ENCODE measurements at places on chromosomes 13 and 19.
A peak's percentile ranks its signal among the peaks of the same experiment; 100 is the strongest.

DNA sequence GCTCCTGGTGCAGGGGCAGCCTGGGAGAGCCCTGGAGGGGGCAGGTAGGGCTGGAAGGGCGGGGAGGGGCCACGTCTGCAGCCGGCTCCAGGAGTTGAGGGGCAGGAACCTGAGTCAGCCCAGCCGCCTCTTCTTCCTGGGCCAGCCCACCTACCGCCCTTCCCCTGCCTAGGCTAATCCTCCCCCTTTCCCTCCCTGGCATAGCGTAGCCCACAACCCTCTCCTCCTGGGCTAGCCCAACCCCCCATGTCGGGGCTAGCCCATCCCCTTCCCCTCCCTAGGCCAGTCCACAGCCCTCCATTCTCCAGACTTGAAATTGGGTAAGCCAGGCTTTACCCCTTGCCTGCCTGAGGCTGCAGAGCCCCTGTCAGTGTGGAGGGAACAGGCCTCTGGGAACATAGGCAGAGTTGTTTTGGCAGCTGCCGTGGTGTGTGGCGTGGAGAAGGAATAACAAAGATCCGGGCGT is 20.6 kb upstream of the WDR18 start:
- no peak for DNase-seq

DNA sequence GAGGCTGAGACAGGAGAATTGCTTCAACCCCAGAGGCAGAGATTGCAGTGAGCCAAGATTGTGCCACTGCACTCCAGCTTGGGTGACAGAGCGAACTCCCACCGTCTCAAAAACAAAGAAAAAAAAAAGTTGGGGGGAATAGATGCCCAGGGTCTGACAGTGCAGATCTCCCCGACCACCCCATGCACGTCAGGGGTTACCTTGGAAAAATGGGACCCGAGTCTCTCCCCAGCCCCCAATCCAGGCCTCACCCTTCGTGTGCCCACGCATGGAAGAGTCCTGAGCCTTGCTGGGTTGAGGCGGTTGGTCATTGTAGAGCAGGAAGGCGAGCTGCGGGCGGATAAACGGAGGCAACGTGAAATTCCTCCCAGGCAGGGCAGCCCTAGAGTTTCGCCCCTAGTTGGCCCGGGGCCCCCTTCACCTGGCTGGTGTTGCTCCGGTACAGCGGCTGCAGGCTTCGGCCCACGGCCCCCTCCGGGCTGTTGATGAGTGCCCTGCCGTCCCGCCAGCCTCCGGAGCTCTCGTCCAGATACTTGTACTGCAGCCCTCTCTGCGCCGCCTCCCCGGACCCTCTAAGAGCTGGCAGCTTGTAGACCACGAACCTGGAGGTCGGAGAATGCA is 588 bp downstream of the DNASE2 start:
- no peak for DNase-seq

GRCh38 chr13:43128504-43128961 is 105.1 kb downstream of the DNAJC15 start:
- no peak for DNase-seq

- no peak for DNase-seq
Observed at GRCh38 chr19:34961775-34962686, 2.0 kb downstream of the ZNF792 start.

- DNase-seq, result peak; percentile 91
Observed at GRCh38 chr19:57103573-57104277, 16.1 kb upstream of the USP29 start.

DNA sequence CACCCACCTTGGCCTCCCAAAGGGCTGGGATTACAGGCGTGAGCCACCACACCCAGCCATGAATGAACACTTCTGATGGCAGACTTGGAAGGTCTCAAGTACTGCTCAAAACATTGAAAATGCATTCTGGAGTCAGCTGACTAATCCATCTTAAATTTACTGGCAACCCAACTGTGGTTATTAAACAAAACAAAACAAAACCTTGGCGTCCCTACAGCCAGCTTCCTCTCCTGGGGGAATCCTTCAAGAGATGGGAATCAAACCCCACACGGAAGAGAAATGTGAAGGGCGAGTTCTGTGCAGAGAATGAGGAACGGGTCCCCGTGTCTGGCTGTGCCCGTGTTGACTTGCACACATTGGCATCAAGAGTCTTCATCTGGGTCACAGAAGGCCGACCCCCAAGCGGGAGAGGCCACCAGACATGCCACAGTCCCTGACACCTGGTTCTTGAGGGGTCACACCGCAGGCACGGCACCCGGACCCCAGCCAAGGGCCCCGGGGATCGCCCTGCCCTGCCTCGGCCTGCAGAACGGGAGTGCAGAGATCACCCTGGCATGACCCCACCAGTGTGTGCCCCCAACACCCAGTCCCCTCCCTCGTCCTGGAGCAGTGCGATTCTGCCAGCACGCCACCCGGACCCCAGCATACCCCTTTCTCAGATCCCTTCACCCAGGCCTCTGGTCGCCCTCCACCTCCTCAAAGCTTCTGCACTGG is 3.2 kb downstream of the MAP2K2 start:
- DNase-seq, result peak; percentile 30

- no peak for DNase-seq
Observed at GRCh38 chr13:107512551-107512950, 702.8 kb downstream of the LIG4 start.

GRCh38 chr13:76965759-76966421 is 17.6 kb downstream of the ACOD1 start:
- DNase-seq, result peak; percentile 91

DNA sequence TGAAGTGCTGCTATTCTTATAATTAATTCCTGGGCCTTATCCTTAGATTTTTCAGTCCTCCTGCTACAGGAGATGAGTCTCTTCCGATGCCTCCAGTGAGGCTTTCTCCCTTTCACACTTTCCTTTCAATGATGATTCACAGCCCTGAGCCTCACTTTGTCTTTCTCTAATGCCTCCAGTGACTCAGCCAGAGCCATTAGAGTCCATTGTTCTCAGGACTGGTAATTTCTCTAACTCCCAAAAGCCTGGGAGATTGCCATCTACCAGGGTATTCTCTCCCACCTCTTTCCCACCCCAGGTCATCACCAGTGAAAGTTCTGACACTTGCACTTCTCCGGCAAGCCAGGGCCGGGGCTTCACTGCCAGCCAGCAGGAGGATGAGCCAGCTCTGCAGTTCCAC is 49.6 kb upstream of the ARGLU1 start:
- peak; percentile 17 for DNase-seq

- DNase-seq, result no peak
Observed at GRCh38 chr19:7729831-7730285, 2.1 kb downstream of the CLEC4G start.

GRCh38 chr19:43569657-43570056 is 5.7 kb downstream of the XRCC1 start:
- DNase-seq, result no peak

DNA sequence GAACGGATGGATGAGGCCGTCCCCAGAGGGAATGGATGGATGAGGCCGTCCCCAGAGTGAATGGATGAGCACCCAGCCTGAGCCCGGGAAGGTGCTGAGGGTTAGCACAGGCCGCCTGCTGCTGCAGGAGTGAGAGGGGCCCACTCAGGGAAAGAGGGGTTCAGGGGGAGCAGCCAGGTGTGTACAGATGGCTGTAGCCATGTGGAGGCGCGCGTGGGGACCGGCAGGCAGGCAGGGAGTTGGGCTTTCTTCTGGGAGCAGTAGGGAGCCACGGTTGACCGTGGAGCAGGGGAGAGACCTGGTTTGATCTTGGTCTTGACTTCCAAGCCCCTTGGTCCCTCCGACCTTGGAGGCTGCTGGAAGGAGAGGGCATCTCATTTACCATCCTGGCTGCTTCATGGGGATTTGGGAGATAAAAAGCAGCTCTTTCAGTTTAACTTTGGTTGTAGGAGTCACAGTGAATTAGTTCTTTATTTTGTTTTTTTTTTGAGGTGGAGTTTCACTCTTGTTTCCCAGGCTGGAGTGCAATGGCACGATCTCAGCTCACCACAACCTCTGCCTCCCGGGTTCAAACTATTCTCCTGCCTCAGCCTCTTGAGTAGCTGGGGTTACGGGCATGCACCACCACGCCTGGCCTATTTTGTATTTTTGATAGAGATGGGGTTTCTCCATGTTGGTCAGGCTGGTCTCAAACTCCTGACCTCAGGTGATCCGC is 24.7 kb downstream of the ARID3A start:
- DNase-seq, result no peak

GRCh38 chr19:21323000-21323399 is 6.2 kb downstream of the ZNF708 start:
- no peak for DNase-seq

DNA sequence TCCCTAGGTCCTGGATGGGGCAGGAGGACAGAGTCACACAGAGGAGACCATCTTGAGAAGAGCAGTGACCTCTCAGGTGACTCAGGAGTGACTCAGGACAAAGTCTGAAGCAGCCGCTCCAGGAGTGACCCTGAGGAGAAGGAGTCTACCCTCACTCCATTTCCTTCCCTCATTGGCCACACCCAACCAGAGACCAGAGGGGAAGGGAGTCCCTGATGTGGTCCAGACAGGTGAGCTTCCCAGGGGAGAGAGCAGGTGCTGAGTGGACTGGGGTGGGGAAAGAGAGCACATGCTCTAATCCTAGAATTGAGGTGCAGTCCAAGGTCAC is 75.5 kb upstream of the MEDAG start:
- no peak for DNase-seq

GRCh38 chr13:99218126-99218525 is 17.5 kb downstream of the UBAC2 start:
- DNase-seq, result no peak

DNA sequence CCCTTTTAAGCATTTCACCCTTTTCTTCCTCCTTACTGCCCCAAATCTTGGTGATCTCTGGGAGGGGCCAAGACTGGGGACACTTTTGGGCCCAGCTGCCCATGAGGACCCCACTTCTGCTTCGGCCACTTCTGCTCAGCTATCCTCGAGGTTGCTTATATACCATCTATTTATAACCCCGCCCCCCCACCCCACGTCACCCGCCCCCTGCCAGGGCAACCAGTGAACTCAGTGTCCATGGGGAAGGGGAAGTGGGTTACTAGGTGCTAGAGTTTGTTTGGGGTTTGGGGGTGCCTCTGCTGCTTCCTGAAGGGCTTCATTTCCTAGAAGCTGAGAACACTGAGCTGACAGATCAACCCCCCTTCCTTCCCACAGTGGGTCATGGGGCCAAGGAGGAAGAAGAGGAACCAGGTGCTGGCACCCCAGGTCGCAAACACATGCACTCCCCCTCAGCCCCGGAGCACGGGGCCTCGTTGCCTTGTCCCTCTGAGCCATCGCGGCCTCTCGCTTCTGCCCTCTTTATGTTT is 6.1 kb upstream of the ADGRE5 start:
- DNase-seq, result no peak

GRCh38 chr19:1070931-1071791 is 4.2 kb downstream of the ARHGAP45 start:
- DNase-seq, result peak; percentile 43

GRCh38 chr13:94065741-94066140 is 413.7 kb downstream of the DCT start:
- DNase-seq, result no peak

GRCh38 chr19:19459707-19460251 is 54.3 kb downstream of the GATAD2A start:
- DNase-seq, result peak; percentile 48

GRCh38 chr19:48752496-48753365 is at the start of gene FUT1:
Gene FUT1, minus strand, starts transcription at chr19:48752641. Its CDS starts 1,360 bp downstream, at chr19:48751281.
- peak; percentile 55 for DNase-seq

GRCh38 chr13:80430561-80430960 is 89.6 kb upstream of the SPRY2 start:
- DNase-seq, result peak; percentile 15

DNA sequence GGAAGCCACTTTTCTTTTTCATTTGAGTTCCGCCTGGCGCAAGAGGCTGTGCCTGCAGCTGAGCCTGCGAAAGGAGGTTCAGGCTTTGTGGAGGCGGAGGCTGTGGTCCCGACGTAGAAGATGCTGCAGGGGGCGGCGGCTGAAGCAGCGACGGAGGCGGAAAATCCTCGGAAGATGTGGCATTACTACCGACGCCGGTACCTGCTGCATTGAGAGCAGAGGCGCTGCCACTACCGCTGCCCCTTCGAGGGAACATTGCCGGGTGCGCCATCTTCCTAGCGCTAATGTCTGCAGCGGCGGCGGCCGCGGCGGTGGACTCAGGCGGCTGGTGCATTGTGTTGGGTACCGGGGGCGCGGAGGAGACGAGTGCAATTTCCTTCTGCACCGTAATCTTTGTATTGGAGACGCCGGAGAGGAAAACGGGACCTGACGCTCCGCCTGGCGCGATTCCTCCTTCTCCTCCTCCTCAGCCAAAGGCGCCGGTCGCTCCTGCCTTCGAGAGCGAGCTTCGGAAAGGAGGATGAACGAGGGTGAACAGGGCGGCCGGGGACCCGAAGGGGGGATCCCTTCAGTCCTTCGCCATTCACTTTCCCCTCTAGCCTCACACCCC is at the start of gene TSC22D1:
Gene TSC22D1, minus strand, starts transcription at position 590 of the 610 bp plus-strand sequence. Its CDS starts 256 bp downstream, at position 334.
- peak; percentile 69 for DNase-seq

DNA sequence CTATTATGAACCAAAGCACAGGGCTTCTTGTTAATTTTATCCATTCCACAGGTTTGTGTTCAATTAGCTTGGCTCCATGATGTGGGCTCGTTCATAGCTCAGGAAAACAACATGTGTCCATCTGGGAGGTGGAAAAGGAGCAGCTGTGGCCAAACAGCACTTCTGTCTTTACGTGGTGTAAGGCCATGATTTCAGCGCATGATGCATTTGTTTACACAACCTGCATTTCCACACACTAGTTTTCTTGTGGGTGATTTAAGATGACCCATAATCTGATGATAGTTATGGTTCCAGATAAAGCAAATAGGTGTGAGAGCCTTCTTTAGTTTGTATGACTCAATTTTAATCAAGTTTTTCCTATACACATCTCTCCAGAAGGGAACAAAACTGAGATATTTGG is 101.7 kb downstream of the TNFRSF19 start:
- peak; percentile 46 for DNase-seq

DNA sequence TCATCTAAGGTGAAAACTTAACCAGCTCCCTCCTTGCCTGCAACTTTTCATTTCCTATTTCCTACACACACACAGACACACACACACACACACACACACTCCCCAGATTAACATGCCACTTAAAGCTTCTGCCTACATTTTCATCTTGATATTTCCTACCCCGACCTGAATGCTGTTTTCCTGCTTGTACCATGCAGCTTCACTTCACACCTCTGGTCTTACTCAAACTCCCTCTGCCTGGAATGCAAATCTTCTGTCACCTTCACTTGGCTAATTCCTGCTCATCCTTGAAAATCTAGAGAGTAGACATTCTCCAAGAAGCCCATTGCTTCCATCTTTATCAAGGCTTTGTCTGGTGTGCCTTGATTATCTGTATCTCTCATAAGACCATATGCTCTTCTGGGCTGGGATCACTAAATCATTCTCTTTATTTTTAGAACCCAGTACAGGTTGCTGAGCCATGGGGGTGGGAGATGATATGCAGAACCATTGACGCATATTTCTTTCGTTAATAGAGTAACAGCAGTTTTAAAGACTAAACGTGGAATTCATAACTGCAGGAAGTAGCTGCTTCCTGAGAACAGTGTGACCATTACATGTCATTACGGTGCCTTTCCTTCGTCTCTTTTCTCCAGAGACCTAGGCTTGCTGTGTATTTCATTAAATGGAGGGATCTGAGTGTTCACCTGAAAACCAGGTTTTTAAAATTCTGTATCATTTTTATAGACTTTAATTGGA is 37.7 kb downstream of the CNMD start:
- no peak for DNase-seq

- no peak for DNase-seq
Observed at GRCh38 chr13:106100171-106100919, 435.1 kb downstream of the EFNB2 start.
